ENCODE measurements at places on chromosomes 12 and 14.

GRCh38 chr12:120680165-120680738 lies 6.7 kb upstream of the MLEC start:
- DNase-seq, result no peak

DNA sequence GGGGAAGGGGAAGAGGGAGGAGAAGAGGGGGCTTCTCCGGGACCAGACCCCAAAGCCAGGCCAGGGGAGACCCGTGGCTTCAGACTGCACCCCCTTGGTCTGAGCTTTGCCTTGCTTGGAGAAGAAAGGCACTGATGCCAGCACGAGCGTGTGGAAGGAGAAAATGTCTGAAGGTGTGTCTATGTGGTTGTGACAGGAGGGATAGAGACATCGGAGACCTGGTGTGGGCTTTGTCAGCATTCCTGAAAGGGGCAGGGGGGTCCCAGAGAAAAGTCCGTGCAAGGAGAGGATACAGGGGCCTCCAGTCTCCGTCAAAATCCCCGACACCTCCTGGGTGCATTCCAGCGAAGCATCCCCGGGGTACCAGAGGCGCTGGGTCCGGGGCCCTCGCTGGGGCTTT lies 139.0 kb upstream of the LHX5 start:
- DNase-seq, result no peak

GRCh38 chr14:73792481-73792880 lies 59.1 kb upstream of the PTGR2 start:
- DNase-seq, result no peak

DNA sequence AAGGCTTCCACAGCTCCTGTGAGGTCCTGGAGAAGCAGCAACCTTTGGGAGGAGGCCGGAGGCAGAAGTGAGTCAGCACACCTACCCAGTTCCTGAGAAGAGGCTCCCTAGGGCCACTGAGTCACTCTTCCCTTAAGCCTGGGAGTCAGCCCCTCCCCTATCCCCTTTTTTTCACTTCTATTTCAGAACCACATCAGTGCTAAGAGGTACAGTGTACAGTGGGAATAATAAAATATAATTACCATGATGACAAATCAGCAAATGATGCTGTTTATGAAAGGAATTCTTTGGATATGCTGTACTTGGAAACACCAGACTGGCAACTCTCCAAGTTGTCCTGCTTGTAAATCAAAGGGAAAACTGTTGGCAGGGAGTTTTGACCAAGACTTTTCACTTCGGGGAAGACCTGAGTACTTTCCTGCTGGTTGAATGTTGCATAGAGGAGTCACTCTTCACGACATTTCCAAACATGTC lies 7.8 kb upstream of the TBPL2 start:
- DNase-seq, result no peak

- DNase-seq, result no peak
Observed at GRCh38 chr14:91873471-91874415, 6.4 kb upstream of the TC2N start.

DNA sequence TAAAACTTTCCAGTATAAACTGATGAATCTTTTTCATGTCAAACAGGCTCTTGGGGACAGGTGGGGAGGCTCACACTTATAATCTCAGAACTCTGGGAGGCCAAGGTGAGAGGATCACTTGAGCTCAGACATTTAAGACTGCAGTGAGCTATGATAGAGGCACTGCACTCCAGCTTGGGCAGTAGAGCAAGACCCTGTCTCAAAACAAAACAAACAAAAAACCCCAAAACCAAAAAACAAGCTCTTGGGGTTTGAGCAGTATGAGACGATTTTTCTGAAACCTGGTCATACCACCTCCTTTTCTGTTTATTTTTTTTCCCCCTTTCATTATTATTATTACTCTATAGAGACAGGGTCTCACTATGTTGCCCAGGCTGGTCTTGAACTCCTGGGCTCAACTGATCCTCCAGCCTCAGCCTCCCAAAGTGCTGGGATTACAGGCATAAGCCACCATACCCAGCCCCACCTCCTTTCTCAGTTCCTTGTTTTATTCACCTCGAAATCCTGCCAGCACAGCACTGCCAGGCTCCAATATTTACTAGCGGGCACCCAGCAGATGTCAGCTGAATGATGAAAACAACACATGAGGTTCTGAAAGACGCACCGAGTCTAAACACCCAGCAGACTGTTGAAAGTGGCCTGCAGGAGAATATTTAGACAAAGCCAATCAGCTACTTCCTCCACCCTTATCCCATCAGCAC lies 19.5 kb upstream of the CDK17 start:
- no peak for DNase-seq

GRCh38 chr14:104665657-104666522 lies 23.5 kb upstream of the INF2 start:
- no peak for DNase-seq

DNA sequence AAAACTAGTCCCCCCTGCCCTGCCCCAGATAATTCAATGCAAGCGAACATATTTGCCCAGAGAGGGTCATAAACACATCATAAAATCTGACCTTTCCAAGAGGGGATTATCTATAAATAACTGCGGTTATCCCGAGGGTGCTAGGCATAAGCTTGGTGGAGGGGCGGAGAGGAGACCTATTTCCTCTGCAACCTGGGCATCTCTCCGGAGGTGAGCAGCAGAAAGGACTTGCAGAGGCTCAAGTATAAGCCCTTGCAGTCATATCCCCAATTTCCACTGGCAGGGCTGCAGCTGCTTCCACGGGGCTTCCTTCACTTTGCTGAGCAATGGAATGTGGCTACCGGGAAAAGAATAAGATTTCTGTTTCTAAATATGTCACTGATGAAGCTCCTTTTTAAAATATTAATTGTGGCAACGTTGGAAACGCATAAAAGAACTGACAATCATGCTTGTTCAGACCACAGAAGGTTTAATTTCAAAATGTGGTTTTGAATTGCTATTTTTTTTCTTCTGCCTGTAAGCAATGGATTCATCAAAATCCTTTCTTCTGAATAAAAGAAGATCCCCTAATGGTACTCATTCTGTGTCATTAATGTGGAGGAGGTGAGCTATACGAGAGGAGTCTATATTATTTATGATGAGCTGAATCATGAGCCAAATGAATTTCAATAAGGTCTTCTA lies 268.9 kb upstream of the ATP2B1 start:
- DNase-seq, result no peak

DNA sequence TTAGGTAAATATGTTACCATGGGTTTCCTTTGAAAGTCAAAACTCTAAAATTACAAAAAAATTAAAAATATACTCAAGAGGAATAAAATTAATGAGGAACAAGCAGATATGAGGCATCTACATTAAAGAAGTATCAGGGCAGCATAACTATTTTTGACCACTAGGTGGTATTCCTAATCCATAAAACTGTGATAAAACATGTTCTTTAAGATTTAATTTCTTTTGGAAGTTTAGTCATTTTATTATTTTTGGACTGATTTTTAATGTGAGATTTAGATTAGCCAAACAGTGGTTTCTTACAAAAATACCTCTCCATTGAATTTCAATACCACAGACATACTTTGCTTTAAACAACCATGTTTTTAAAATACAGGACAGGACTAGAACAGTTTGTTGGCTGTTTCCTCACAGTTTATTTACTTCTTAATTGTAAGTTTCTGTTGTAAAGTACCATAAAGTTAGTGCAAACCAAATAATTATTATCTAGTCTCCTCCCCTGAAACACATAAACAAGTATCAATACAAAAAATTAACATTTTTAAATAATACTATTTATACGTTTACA lies 49.8 kb downstream of the NTS start:
- DNase-seq, result no peak

DNA sequence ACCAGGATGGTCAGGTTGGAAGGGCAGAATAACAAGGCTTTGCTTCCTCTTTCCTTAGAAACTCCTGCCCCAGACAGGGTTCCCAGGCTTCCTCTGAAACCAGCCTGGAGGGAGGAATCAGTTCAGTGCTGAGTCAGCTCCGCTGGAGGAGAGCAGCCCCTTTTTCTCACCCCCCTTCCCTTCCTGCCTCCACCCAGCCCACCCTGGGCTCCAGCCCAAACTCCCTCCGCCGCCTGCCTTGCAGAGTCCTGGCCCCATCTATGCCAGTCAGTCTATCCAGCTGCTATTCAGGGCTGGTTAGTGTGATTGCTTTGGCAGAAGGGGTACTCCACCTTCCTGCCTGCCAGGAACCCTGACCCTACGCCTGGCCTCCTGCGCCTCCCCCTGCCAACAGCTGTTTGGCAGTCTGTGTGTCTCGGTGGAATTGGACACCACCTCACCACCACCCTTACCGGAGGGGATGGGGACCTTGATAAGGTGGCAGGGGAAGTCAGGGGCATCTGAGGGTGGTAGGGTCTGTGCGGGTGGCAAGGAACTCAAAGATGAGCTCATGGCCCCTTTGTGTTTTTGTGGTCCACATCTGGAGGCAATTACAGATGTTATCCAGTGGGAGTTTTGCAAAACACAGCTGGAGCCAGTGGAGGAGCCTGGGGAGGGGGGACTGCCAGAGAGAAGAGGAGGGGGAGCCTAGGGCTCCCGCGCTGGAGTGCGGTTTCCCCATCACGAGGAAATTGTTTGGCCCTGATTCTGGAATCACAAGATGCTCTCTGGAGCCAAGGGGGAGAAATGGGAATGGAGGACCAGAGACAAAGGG lies 12.2 kb downstream of the MMP14 start:
- no peak for DNase-seq

GRCh38 chr14:38882533-38882932 lies 220.5 kb downstream of the SEC23A start:
- no peak for DNase-seq

DNA sequence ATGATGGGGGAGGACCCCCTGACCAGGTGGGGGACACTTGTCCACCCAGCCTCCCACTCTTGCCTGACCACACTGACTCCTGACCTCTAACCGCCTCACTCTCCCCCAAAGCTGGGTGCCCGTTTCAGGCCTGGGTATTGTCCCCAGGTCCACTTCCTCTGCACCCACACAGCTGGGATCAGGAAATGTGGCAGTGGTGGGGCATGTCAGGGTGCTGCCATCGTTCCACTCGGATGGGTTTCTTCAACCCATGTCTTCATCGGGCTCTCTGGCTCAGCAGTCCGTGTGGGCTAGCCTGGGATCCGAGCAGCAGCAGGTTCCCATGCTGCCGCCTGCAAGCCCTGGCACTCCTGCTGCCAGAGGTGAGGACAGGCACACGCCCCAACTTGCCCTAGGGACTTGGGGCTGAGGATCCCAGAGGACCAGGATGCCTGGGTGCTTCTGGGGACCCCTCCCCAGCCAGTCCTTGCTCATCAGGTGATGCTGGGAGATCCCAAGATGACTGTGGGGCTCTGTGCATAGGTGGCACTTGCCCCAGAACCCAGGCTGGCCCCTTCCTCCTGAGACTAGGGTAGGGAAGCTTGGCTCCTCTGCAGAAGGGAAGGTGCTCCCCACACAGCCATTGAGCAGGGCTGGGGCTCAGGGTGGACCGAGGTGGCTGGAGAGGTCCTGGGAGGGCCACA lies 2.9 kb upstream of the CLBA1 start:
- no peak for DNase-seq

- no peak for DNase-seq
Observed at GRCh38 chr14:84760489-84761126, 769.3 kb upstream of the FLRT2 start.

DNA sequence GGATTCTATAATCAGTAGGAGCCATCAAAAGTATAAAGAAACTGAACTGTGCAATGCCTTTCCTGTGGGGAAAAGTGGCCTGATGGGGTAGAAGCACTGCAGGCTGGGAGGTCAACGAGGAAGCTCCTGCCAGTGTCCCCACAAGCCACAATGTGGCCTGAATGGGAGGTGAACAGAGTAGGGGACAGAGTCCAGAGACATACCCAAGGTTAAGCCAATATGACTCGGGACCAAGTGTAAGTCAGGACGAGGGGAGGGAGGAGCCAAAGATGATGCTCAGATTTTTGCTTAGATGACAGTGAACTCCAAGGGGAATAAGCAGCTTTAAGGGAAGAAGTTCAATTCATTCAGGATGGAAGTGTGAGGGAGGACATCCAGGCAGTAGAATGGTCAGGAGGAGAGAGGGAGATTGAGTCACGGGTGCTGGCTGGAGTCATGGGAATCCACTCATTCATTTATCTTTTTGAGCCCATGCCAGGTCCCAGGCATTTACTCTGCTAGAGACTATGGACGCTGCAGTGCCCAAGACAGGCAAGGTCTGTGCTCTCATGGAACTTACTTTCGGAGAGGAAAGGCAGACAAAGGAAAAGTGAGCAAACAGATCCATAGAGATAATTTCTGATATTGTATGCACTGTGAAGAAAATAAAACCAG lies 29.1 kb downstream of the DPF3 start:
- no peak for DNase-seq

GRCh38 chr14:58073516-58073915 lies 78.5 kb downstream of the ARMH4 start:
- DNase-seq, result no peak

DNA sequence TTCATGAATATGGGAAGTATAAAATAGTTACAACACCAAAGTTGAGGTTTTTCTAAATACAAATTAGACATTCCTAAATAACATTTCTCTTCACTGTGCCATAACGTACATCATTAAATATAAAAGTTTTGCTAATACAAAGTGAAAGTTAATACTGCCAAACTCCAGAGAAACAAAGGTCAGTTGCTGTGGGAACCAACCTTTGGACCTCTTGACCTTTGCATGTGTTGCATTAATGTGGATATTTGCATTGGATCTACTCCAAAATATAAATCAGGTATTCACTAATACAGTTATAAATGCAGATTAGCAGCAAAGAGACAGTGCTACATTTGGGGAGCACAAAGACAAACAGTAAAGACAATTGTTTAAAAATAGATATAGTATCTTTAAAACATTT lies 366.0 kb upstream of the USP15 start:
- DNase-seq, result no peak
